ENCODE measurements at places on chromosomes 13 and 19.

- DNase-seq, result no peak
These were observed 672.4 kb upstream of the MIR17HG start for GRCh38 chr13:90675129-90675528.

DNA sequence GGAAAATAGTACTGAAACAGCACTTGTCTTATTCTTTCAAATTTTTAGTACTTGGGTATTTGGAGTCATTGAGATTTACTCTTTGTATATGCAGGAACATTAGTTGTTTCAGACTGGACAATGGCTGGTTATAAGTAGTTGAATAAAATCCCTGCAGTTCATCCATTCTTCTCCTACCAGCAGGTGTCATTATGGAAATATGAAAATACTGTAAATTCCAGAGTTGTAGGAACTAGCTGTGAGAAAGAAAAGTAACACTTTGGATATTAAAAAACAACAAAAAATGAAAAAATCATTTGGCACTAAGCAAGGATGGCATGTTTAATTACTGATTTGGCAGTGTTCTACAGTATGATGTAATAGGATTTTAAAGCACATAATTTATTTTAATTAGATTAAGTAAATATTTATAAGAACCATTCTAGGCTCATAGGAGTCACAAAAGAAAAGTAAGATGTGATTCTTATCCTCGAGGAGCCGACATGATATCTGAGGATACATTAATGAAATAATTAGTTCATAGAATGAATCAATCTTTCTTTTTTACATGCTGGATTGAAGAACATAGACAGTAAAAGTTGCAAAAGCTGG lies 155.3 kb downstream of the KCNRG start:
- DNase-seq, result no peak

DNA sequence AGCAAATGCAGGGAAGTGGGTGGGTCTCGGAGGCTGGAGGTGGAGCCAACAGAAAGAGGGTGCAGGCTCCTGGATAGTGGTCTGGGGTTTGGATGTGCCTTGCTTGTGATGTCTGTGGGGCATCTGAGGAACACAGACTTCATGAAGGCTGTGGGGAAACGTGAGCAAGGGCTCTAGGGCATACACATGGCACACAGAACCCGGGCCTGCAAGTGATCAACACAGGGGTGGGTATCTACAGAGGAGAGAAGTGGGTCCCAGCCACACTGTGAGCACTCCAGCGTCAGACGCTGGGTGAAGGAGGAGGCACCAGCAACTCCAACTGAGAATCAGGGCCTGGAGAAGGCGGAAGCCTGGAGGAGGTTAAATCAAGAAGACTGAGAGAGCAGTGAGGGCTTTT lies 5.4 kb upstream of the UBE2M start:
- no peak for DNase-seq

GRCh38 chr13:37106642-37107041 lies 1.2 kb upstream of the CSNK1A1L start:
- DNase-seq, result no peak

GRCh38 chr13:73940098-73940497 lies 194.1 kb downstream of the KLF12 start:
- no peak for DNase-seq

DNA sequence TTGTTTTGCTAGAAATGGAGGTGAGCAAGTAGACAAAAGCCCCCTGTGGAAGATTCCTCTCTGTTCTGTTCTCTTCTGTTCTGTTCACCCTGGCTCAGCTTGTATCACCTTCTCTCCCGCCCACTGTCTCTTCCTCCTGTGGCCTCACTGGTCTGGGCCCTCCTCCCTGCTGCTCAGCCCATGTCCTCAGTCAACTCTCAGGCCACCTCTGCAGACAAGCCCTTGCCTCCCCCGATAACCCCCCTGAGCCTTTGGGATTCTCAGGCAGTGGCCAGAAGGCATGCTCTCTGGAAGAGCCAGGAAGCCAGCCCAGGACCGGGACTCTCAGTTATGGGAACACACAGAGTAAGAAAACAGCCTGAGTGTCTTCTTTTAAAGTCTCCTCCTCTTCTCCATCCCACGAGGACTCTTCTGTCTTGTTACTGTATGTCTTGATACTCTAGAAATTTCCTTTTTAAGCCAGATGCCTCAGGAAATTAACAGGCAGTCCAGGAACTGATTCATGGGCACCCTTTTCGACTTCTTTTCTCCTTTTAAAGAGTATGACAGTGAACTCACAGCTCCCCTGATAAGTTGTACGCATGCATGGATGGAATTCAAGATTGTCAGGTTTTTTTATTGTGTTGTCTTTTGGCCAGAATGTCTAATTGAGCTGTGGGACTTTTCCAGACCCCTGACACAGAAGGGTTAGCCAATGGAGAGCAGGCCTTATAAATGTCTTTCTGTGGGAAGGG lies 33.7 kb downstream of the SHISA2 start:
- no peak for DNase-seq

- DNase-seq, result no peak
These were observed 5.1 kb downstream of the CAMSAP3 start for GRCh38 chr19:7600721-7601120.

GRCh38 chr13:98783856-98784478 lies 31.5 kb upstream of the SLC15A1 start:
- DNase-seq, result no peak

GRCh38 chr19:43534816-43535761 lies 2.1 kb downstream of the ZNF575 start:
- peak; percentile 12 for DNase-seq

DNA sequence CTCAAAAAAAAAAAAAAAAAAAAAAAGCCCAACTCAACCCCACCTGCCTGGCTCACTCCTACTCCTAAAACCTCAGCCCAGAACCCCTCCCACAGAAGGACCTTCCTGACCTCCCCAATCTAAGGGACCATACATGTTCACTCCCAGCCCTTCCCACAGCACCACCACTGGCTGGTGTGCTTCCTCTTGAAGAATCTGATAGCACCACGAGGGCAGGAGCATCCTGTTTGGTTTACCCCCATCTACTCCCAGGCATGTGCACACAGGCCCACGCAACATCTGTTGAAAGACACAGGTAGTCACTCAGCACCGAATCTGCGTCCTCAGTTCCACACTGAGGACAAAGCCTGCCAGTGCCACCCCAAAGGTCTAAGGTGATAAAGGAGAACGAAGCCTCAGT lies 8.2 kb downstream of the LATS2 start:
- DNase-seq, result no peak

- DNase-seq, result no peak
These were observed 498 bp upstream of the RBM26 start for GRCh38 chr13:79406597-79406908.

GRCh38 chr19:18651733-18652132 lies 14.9 kb downstream of the KLHL26 start:
- DNase-seq, result no peak

DNA sequence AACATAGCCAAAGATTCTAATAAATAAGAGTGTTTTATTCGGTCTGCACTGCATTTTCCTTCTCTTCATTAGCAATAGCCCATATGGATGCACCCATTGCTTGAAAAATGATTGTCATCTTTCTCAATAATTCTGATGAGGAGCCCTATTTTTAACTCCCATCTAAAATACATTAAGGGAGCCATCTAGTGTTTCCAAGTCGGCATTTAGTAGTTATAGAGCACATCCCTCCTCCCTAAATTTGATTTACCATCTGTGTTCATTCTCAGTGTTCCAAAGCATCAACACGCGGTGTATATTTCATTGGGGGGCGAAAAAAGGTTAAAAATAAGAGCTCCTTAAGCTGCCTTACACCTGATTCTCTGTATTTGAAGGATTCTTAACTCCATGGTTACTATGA lies 119.2 kb upstream of the IPO5 start:
- DNase-seq, result no peak

DNA sequence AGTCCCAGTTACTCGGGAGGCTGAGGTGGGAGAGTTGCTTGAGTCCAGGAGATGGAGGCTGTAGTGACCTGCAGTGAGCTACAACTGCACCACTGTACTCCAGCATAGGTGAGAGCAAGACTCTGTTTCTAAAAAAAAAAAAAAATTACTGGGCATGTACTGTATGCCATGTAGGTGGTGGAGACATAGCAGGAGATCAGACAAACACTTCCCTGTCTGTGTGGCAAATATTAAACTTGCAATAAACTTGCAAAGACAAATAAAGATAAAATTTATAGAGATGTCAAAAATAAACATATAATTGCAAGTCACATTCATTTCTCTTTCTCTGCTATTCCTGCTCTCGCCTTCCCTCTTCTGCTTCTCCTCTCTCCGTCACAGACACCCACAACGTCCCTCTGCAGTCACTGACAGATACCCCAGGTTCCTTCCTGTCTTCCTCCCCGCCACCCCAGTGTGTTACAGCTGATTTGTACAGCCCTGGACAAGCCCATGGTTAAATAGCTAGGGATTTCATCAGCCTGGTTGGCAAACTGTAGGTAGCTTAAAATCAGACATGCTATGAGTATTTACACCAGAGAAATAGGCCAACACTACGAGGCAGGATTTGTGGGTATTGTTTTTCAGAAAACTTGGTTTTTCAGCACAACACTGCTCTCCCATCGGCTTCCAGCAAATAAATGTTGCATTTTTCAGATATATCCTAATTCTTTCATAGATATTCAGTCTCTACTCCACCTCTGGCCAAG lies 1.3 kb upstream of the CD177 start:
- no peak for DNase-seq

DNA sequence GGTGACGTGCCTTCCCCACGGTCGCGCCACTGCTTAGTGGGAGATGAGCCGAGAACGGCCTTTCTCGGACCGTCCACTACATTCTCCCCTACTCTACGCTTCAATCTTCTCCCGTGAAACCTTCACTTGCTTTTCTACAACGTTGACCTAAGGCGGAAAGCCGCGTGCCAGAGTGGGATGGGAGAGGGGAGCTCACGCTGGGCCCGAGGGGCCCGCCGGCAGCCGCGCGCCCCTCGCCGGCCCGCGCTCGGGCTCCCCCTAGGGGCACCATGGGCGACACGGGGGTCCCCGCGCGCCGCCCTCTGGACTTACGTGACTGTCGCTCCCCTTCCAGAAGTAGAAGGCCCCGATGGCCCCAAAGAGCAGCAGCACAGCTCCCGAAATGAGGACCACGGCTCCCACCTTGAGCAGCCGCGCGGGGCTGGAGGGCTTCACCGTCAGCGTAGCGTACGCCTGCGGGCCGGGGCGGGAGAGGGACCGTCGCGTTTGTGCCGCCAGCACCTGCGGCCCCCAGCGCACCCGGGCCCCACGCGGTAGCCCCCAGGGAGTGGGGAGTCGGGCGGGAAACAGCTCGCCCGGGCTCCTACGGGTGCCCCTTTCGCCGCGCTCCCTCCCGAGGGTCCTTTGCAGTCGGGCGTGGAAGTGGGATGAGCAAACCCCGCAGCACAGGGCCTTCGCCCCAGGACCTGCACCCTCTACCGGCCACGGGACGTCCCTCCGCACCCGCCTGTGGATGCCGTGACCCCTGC lies 727 bp downstream of the CNMD start:
- DNase-seq, result no peak

- no peak for DNase-seq
These were observed 1459.5 kb upstream of the PCDH20 start for GRCh38 chr13:62875118-62875640.

- DNase-seq, result no peak
These were observed 44.9 kb upstream of the STARD13 start for GRCh38 chr13:33330483-33330882.
